ENCODE measurements at places on chromosomes 5 and 9.

DNA sequence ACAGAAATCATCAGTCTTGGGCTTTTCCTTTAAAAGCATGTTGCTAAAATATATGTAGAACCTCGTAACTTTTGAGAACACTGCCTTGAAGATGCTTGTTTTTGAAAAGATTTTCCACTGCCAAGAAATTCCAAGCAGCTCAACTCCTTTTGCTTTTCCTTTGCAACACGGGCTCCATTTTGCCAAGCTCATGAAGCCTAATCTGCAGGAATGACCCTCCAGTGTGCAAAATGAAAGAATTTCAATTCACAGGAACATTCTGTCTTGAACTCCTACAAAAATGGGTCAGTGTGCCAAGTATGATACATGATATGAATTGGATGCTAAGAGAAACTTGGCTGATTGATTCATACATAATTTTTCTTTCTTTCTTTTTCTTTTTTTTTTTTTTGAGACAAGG is 35.4 kb upstream of the ERCC6L2 start:
- no peak for DNase-seq

GRCh38 chr9:26656003-26656870 is 236.4 kb downstream of the CAAP1 start:
- no peak for DNase-seq

DNA sequence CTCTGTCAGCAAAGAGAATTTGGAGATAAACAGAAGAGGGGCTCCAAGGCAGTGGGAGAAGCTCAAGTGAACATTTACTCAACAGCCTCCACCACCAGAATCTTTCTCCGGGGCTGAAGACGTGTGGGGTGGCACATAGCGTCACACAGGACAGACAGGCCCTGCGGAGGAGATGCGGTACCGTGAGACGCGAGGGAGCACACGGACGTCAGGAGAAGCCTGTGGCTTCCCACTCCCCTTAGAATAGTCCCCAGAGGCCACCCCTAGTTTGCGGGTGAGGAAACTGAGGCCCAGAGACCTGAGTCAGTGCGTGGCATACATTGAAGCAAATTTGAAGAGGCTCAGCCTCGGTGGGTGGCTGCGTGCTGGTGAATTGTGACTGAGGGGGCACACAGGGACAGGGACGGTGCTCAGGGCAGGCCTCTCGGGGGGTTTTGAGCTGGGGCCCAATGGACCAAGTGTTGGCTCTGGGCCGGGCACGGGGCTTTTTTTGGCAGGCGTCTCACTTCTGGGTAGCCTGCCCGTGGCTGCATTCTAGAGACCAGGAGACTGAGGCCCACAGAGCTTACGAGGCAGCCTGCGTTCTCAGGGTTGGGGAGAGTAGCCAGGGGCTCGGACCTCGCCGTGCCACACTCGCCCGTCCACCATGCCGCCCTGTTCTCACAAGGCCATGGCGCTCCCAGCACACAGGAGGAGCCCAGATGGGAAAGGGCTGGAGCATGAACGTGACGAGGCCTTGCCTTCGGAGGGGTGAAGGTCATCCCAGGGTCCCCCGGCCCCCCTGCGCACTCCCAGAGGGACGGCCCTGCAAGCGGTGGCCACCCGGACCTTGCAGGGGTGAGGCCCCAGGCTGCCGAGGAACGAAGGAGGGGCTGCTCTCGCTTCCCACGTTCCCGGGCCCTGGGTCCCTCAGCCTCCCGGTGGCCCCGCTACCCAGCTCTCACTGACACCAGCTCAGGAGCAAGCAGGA is 220.6 kb downstream of the C9orf50 start:
- no peak for DNase-seq

DNA sequence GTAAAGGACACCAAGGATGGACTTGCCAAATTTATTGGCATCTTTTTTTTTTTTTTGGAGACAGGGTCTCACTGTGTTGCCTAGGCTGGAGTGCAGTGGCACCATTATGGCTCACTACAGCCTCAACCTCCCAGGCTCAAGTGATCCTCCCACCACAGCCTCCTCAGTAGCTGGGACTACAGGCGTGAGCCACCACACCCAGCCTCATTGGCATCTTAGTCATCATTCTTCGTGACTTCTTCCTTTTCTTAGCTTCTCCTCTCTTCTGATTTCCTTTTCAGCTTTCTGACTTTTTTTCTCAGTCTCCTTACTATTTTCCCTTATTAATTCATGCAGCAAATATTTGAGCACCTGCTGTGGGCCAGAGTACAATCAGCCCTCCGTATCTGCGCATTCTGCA is 6.1 kb downstream of the MAML1 start:
- DNase-seq, result no peak

DNA sequence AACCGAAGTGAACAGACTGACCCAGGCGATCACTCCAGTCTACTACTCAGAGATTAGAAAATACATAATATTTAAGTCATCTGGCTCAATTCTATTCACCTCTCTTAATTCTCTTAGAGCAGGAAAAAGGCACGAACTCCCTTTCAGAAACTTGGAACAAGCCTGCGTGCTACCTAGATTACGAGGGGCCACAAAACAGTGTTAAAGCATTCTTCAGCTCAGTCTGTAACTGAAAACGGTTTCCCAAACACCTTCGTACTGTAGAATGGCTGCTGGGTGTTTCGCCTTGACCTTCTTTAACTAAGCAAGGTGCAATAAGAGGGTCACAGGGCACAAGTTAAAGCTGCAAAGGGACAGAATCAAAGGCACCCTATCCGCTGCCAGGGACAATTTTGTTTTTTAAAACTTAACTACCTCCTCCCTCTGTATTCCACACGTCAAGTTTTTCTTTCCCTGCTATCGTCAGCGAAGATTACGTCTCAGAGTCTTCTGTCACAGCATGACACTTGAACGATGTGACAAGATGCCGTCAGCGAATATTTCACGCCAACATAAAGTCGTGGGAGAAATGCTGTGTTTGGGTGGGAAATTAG is 687 bp downstream of the LYSMD3 start:
- DNase-seq, result no peak

GRCh38 chr5:78958672-78959445 is 26.3 kb downstream of the ARSB start:
- no peak for DNase-seq

DNA sequence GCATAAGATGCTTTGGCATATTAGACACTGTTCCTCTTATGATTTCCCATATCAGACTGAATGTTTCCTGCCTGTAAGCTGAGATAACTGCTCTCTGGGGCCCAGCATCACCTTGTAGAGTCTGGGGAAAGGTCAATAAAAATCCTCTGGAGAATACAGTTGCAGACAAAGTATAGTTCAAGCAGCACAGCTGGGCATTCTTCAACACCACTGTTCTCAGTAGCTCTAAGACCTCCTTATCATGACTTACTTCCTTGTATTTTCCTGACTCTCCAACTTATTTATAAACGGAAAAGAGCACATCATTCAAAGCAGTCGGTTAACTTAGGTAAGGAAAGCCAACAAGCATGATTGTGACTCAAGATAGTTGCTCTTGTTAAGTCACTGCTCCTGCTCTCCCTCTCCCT is 208.7 kb upstream of the RASEF start:
- no peak for DNase-seq

DNA sequence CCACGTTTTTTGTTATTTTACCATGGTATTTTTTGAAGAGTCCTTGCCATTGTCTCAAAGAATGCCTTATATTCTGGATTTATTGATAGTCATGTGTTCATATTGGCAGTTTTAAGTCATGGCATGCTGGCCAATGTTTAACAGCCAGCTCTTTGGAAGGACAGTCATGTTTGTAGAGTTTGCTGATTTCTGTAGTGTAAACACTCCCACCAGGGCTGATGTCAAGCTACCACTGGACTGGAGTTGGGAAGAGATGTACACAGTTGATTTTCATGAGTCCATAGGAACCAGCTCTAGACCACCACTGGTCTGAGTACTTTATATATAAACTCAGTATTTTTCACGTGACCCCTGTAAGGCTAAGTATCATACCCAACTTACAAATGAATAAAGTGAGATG is 125.2 kb upstream of the DHFR start:
- DNase-seq, result no peak

DNA sequence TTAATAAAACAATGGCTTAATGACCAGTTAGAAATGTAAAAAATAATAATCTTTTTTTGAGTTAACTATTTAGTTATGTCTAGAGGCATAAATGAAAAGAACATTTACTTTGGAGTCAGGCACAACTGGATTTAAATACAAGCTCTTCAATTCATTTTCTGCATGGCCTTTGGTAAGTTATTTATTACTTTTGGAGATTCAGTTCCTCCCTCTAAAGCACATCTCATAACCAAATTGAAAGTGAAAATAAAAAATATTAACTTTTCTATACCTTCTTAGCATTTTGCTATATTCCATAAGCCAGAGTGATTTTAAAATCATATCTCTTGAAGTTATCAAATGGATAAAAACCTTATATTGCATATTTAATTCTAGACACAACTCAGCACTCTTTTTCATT is 434.9 kb upstream of the SMARCA2 start:
- DNase-seq, result no peak

DNA sequence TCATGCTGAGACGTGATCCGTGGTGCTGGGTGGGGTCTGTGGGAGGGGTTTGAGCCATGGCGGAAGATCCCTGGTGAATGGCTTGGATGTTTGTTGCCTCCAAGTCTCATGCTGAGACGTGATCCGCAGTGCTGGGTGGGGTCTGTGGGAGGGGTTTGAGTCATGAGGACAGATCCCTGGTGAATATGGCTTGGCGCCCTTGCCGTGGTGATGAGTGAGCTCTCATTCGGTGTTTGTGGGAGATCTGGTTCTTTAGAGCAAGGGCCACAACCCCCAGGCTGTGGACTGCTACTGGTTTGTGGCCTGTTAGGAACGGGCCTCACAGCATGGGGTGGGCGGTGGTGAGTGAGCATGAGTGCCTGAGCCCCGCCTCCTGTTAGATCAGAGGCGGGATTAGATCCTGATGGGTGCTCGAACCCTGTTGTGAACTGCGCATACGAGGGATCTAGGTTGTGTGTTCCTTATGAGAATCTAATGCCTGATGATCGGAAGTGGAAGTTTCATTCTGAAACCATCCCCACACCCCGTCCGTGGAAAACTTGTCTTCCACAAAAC is 31.2 kb downstream of the NKD2 start:
- no peak for DNase-seq
